ENCODE measurements at places on chromosomes 12 and 14.

DNA sequence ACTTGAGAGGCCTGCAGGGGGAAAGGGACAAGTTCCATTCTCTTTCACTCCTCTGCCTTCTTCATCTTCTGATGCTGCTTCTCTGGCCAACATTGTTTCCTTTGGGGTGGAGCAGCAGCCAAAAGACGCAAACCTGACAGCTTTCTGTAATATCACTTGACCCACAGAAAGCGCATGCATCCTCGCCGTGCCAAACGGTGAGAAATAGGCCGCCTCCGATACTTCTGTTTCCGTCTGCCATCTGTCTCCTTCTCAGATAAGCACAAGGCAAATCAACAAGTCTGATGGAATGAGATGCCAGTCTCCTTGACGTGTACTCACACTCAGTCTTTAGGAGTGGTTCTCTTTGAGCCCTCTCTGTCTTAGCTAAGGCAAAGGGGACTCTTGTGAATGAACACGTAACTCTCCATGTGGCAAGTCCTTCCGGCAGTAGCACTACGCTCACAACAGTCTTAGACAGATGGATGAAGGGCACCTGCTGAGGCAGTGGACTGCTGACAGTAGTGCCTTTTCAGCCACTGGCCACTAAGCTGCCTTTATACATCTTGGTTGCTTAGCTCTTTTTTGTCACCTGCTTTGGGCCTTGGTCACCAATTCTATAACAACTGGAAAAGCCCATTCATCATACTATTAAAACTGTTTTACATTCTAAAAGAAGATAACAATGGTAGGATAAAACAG, 214.1 kb downstream of the FBXL14 start:
- no peak for DNase-seq

GRCh38 chr12:12975322-12976077, 23.5 kb upstream of the GPRC5D start:
- no peak for DNase-seq

DNA sequence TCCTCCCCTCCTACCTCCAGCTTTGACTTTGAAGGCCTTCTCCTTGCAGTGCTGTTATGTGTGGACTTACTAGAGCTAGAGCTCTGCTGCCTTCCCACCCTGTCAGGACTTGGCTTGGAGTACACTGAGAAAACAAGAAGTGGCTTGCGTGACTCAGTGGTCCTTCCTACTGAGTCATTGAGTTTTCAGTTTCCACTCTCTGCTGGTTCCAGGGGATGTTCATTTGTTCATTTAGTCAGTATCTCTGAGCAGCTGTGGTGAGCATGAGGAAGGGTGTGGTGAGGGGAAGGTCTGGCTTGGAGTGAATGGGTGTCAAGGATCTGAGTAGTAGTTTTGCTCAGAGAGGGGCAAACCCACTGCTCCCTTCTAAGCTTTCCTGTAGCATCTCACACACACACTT, 17.2 kb upstream of the ELK3 start:
- no peak for DNase-seq

DNA sequence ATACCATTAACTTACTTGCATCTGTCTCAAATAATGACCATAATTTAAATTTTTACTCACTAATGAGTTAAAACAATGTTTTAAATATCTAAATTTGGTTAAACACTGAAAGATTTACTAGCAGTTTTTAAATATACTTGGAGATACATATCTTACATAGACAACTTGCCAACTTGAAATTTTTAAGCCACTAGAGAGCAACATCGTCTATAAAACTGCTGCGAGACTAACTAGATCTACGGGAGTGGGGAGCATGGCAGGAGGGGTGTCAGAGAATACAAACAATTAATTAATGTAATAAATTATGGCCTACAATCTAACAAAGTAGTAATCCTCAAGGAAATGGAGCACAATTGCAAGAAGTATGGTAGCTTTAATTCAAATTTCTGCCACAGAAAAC, 120.4 kb downstream of the LRRIQ1 start:
- no peak for DNase-seq

DNA sequence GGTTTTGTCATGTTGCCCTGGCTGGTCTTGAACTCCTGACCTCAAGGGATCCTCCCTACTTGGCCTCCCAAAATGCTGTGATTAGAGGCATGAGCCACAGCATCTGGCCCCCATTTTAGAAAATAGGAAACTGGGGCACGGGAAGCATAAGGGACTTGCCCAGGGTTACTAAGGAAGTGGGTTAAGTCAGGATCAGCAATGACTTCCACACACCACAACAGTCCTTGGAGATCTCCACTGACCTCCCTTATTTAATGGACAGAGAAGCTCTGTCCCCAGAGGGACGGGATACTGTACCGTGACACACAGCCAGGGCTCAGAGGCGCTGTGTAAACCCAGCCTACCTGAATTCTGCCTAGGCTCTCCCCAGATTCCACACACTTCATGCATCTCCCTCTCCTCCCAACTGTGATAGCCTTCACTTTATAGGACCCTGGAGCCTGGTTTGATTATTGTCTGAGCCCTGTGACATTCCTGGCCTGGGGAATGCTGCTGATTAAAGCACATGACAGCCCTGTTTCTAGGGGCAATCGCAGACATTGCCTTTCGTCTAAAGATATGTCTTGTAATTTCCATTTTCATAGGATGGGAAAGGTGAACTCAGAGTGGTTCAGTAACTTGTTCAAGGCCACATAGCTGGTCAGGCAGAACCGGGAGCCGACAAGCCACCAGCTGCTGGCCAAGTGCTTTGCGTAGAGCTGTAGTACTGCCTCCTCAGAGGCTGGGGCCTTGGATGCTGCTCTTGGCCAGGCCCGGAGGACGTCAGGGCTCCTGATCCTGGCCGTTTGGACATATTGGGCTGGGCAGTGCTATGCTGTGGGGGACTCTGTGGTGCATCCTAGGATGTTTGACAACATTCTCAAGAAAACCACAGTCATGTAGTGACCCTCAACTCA, 20.8 kb downstream of the SERPINA1 start:
- no peak for DNase-seq

- DNase-seq = no peak
Measured at GRCh38 chr14:100807979-100808734, 17.8 kb upstream of the MEG3 start.

- DNase-seq = no peak
Measured at GRCh38 chr12:53468282-53468681, 16.4 kb downstream of the PCBP2 start.

GRCh38 chr12:119024356-119024755, 43.0 kb downstream of the SRRM4 start:
- DNase-seq = no peak

DNA sequence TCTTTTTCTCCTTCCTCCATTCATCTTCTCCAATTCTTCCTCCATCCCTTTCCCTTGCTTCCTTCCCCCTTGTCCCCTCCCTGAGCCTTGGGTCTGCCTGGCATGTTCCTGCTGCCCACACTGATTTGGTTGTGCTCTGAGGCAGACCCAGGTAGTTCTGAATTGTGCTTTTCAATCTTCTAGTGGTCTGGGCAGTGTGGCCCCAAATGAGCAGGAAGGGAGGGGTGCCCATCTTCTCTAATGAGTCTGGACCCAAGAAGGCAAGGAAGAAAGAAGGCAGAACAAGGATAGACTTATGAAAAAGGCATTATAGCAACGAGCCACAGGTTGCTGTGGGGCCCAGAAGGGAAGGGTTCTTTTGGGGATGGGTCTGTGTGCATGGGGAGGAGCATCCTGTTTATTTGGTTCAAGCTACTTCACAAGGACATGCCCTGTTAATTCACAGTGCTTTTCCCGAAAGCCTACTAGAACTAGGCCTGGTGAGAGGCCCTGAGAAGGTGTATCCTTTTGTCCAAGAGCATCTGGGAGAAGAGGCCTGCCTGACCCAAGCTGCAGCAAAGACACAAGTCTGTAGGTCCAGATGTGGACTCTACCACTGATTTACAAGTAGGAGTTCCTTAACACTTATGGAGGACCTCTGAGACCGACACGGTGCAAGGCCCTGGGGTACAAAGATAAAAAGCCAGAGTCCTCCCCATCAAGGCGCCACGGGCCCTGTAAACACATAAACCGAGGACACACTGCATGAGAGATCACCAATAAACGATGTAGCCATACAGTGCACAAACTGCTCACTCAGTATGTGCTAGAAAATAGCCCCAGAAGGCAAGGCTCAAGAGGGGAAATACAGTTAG, 1.1 kb upstream of the SUSD6 start:
- no peak for DNase-seq

DNA sequence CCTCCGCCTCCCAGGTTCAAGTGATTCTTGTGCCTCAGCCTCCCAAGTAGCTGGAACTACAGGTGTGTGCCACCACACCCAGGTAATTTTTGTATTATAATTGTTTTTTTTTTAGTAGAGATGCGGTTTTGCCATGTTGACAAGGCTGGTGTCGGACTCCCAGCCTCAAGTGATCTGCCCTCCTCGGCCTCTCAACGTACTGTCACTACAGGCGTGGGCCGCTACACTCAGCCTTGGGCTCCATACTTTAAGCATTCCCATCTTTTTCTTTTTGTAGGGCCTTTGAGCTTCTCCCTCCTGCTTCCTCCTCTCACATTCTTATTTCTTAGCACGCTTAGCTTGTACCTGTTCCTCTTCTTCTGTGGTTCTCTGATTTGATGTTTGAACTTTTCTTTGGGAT, 62.8 kb downstream of the SERPINA3 start:
- DNase-seq = no peak

- peak; percentile 4 for DNase-seq
Measured at GRCh38 chr12:4120316-4120917, 153.1 kb upstream of the CCND2 start.

DNA sequence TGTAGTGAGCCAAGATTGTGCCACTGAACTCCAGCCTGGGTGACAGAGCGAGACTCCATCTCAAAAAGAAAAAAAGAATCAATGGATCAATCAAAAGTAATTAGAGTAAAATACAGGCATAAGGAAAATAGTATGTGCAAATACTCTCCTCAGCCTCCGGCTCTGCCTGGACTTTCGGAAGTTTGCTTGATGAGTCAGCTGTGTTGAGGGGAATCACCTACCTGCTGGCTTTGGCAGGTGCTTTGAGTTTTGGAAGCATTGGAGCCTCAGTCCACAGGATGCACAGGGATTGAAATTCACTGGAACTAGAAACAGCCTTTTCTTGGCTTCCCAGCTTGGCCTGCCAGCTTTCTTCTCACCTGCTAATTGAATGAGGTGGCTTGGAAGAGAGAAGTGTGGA, 268.2 kb downstream of the PCNX1 start:
- DNase-seq = no peak

- DNase-seq = peak; percentile 53
Measured at GRCh38 chr14:23071244-23071920, 14.1 kb upstream of the CDH24 start.

GRCh38 chr14:101174522-101174838, 271.0 kb upstream of the RTL1 start:
- DNase-seq = no peak

DNA sequence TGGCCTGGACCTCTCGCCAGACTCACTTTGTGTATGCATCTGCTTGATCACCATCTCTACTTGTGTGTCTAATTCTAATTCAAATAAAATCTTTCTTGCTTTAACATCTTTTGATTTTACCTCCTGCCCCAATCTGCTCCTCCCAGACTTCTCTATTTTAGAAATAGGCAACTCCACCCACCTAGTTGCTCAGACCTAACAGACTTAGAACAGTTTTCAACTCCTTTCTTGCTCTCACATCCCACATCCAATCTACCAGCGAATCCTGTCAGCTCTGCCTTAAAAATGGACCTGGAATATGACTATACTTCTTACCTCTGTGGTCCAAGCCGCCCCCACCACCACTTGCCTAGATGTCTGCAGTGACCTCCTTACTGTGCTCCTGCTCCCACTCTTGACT, 18.7 kb downstream of the NRXN3 start:
- DNase-seq = no peak
